Pancreas (tissue), 10 donors: ENCODE measurements at places on chromosomes 4 and X. TPM values are rescaled to one million over a fixed set of nuclear protein-coding genes. Genes with fewer than 3 reads are reported as not detected.
A peak's percentile ranks its signal among the peaks of the same experiment; 100 is the strongest.

IL3RA gene
- polyA plus RNA-seq: 7.6 TPM

MAGEB17 gene
- 0.66 TPM for polyA plus RNA-seq

CCSER1 gene
- polyA plus RNA-seq: 0.99 TPM

SYNPO2 gene
- polyA plus RNA-seq: 5.3 TPM

GRK4 gene
- 9.7 TPM for polyA plus RNA-seq

MYOZ2 gene
- 0.16 TPM for polyA plus RNA-seq

PRRG3 gene
- polyA plus RNA-seq: 0.08 TPM

XAGE1A gene
- not detected for polyA plus RNA-seq

ARR3 gene
- not detected for polyA plus RNA-seq

CABS1 gene
- polyA plus RNA-seq: not detected

- H3K4me3 ChIP-seq: no peak overlapping the region
- no peak for DNase-seq
- H3K4me1 ChIP-seq: peaks cover 4% of the 10 kb centered on the region
- no peaks in the 10 kb centered on the region for H3K36me3 ChIP-seq
- no peaks in the 10 kb centered on the region for H3K27me3 ChIP-seq
- H3K27ac ChIP-seq: no peak overlapping the region
Observed at GRCh38 chr4:158122501-158122900, 50.3 kb downstream of the GASK1B start.

- no peaks in the 10 kb centered on the region for H3K36me3 ChIP-seq
- no peak for DNase-seq
- no peaks in the 10 kb centered on the region for H3K27me3 ChIP-seq
Observed at GRCh38 chr4:139942241-139942640, 211.7 kb downstream of the MAML3 start.

GRCh38 chr4:121950680-121951520, 960 bp downstream of the TRPC3 start:
- peaks cover 9% of the 10 kb centered on the region for H3K4me1 ChIP-seq
- no peaks in the 10 kb centered on the region for H3K27me3 ChIP-seq
- no peaks in the 10 kb centered on the region for H3K36me3 ChIP-seq

GRCh38 chr4:116665716-116666115, 419.7 kb downstream of the TRAM1L1 start:
- H3K4me1 ChIP-seq: no peaks in the 10 kb centered on the region
- no peaks in the 10 kb centered on the region for H3K27me3 ChIP-seq
- DNase-seq: no peak

DNA sequence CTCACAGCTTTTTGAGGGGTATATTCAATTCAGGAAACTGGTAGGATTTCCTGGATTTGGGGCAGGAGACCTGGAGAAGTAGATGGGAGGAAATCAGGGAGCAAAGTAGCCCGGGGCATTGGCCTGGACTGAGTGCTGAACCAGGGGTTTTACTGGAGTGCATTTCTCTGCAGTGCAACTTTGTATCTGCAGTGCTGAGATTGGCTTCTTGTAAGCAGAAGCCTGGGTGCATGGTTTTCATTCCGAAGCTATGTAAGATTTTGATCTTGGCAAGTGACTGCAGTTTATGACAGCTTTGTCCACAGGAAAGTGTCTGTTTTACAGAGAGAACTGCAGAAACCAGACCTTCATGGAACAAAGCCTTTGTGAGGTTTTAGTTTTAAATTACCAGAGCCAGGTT, 158.3 kb downstream of the SPCS3 start:
- H3K27ac ChIP-seq: no peak overlapping the region
- no peaks in the 10 kb centered on the region for H3K36me3 ChIP-seq
- no peaks in the 10 kb centered on the region for H3K27me3 ChIP-seq
- no peak for DNase-seq
- H3K4me3 ChIP-seq: no peak overlapping the region

DNA sequence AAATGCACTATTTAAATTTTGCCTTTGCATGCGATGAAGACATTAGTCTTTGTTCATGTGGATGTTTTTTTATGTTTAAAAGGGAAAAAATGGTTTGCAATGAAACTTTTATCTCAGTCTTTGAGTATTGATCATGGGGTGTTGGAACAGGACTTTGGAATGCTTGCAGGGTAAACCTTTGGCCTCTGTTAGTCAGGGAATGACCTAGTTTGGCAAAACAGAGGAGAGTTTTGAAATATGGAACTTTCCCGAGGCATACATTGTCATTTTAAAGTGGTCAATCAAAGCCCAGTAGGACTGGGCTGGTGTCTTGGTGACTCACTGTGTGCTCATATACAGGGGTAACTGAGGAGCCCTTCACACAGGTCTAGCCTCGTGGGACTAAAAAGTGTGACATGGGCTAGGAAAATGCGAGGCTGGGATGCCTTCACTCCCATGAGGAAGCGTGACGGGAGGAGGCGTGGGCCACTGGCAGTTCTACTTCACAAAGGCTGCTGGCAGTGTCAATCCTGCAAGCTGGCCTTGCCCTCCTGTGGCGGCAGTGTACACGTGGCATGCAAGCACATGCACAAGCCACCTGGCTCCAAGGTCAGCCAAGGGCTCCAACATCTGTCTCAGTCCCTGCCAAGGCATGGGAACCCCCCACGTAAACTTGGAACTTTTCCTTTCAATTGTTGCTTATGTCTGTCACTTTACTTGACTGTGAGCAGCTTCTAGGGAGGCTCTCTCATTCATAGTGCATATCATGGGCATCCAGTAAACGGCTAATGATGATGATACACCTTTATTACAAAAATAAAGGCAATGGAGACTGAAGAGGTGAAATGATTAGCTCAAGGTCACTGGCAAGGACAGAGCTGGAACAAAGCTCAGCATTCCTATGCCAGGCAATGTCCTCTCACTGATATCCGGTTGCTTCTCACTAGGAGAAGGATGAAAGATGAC, 5.2 kb upstream of the F11 start:
- H3K36me3 ChIP-seq: no peaks in the 10 kb centered on the region
- H3K4me3 ChIP-seq: no peak overlapping the region
- H3K4me1 ChIP-seq: peaks cover 35% of the 10 kb centered on the region
- H3K27me3 ChIP-seq: no peaks in the 10 kb centered on the region
- H3K27ac ChIP-seq: peak overlapping the region; percentile 81

DNA sequence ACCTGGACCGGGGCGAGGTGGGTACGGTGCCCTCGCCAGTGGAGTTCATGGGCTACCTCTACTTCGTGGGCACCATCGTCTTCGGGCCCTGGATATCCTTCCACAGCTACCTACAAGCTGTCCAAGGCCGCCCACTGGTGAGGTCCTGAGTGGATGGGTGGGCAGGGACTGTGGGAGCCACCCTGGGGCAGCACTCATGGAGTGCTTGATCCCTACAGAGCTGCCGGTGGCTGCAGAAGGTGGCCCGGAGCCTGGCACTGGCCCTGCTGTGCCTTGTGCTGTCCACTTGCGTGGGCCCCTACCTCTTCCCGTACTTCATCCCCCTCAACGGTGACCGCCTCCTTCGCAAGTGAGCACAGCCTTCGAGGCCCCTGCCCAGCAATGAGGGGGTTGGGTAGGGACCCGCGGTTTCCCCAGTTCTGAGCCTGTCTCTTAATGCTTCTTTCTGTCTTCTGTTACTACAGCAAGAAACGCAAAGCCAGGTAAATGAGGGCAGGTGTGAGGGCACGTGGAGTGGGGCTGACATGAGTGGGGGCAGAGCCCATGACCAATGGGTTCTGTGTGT, 3.7 kb downstream of the PORCN start:
- H3K27ac ChIP-seq: no peak overlapping the region
- no peak overlapping the region for H3K4me3 ChIP-seq
- DNase-seq: no peak
- H3K4me1 ChIP-seq: no peaks in the 10 kb centered on the region

DNA sequence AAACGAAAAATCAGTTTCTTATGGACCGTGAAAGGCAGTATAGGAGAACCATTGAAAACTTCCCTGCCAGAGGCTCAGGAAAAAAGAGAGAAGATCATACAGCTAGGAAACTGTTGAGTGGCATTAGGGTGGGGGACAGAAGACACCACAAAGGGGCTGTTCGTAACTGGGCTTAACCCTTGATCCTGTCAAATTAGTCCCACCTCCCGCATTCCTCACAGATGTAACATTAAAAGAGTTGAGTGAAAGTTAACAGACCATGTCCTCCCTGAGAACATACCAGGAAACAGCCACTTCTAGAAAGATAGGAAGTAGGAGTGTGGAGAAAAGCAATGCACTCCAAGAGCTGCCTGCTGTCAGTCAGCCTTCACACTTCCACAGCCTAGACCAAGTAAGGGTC, 8.7 kb downstream of the SHROOM4 start:
- no peak overlapping the region for H3K27ac ChIP-seq
- H3K4me1 ChIP-seq: no peaks in the 10 kb centered on the region
- H3K4me3 ChIP-seq: no peak overlapping the region

GRCh38 chr4:63505714-63506460, 903.4 kb downstream of the TECRL start:
- no peak overlapping the region for H3K27ac ChIP-seq
- H3K4me3 ChIP-seq: no peak overlapping the region
- H3K4me1 ChIP-seq: no peaks in the 10 kb centered on the region
- H3K36me3 ChIP-seq: no peaks in the 10 kb centered on the region
- DNase-seq: peak; percentile 6

GRCh38 chr4:183816882-183817509, 88.1 kb upstream of the STOX2 start:
- H3K27ac ChIP-seq: no peak overlapping the region
- H3K27me3 ChIP-seq: no peaks in the 10 kb centered on the region
- no peak overlapping the region for H3K4me3 ChIP-seq

- DNase-seq: no peak
- no peaks in the 10 kb centered on the region for H3K36me3 ChIP-seq
Observed at GRCh38 chr4:152727784-152728183, 48.0 kb upstream of the TMEM154 start.

DNA sequence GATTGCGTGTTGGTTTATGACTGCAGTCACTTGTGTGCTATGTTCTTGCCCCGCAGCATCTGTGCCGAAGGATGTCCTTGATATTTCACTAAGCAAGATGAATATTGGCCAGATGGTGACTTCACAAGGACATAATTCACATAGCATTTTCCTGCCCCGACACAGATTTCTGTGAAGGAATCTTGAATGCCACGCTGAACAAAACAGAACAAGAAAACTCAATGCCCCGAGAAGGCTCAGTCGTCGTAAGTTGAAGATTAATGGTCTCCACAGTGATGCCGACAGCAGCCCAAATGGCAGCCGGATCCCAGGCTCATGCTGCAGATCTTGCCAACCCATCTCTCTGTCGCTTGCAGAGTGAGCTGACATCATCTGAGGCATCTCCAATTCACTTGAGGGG, 145.9 kb downstream of the CPEB2 start:
- peaks cover 3% of the 10 kb centered on the region for H3K4me1 ChIP-seq
- no peak for DNase-seq

- no peaks in the 10 kb centered on the region for H3K36me3 ChIP-seq
- H3K4me3 ChIP-seq: peak overlapping the region; percentile 10
- H3K27ac ChIP-seq: peak overlapping the region; percentile 12
- H3K27me3 ChIP-seq: peaks cover 31% of the 10 kb centered on the region
Observed at GRCh38 chr4:54228056-54228527, 1.0 kb upstream of the PDGFRA start.

- no peak for DNase-seq
- H3K27ac ChIP-seq: no peak overlapping the region
- no peak overlapping the region for H3K4me3 ChIP-seq
- no peaks in the 10 kb centered on the region for H3K36me3 ChIP-seq
Observed at GRCh38 chr4:80138551-80139538, 58.5 kb upstream of the PRDM8 start.

DNA sequence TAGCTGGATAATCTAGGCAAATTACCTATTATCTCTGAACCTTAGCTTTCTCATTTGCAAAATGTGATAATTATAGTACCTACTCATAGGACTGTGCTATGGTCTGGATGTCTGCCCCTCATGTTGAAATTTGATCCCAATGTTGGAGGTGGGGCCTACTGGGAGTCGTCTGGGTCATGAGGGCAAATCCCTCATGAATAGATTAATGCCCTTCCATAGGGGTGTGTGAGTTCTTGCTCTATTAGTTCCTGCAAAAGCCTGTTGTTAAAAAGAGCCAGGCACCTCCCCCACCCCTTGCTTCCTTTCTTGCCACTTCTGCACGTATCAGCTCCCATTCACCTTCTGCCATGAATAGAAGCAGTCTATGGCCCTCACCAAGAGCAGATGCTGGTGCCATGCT, 73.9 kb downstream of the SERTM2 start:
- H3K4me3 ChIP-seq: no peak overlapping the region
- no peak for DNase-seq
- no peaks in the 10 kb centered on the region for H3K27me3 ChIP-seq
- no peaks in the 10 kb centered on the region for H3K4me1 ChIP-seq
- no peaks in the 10 kb centered on the region for H3K36me3 ChIP-seq
- no peak overlapping the region for H3K27ac ChIP-seq

DNA sequence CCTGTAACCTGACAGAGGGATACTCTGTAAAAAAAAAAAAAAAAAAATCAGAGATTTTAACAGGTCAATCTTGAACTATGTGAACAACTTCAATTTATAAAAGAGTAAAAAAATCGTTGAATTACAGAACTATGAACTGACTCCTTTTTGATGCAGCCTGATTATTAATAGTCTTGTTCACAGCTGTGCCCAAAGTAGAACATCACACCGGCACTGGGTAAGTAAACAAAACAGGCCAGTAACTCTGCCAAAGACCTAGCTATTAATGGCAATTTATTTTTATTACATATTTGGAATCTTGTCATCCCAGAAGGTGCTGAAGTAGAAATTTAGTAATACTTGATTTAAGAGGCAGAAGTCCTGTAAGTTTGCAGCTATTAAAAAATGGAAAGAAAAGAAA, 31.4 kb downstream of the CPE start:
- no peak overlapping the region for H3K27ac ChIP-seq
- H3K36me3 ChIP-seq: no peaks in the 10 kb centered on the region
- no peaks in the 10 kb centered on the region for H3K4me1 ChIP-seq
- DNase-seq: no peak
- H3K27me3 ChIP-seq: no peaks in the 10 kb centered on the region
- H3K4me3 ChIP-seq: no peak overlapping the region

DNA sequence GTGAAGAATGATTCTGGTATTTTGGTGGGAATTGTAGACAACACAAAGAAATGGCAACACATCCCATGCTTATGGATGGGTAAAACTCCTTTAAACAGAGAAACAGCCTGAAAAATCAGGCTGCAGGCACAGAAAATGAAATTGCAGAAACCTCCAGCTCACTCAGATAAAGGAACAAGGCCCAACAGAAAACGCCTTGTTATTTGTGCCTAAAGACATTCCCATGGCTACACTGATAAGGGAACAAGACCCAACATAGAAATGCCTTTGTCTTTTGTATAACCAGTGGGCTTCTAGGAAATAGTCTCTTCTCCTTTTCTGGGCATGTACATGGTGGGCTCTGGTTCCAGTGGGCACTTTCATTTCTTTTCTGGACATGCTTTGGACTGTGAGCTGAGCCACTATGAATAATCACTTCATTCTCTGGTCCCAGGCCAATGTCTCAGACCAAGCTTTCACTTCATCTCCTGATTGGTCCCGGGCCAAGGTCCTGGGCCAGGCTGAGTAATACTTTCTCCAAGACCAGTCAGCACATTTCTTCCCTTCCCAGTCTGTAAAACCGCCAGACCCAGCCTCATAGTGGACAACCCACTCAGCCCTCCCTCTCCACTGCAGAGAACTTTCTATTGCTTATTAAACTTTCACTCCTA, 160.5 kb downstream of the TBX22 start:
- H3K4me3 ChIP-seq: no peak overlapping the region
- H3K27me3 ChIP-seq: no peaks in the 10 kb centered on the region
- H3K27ac ChIP-seq: no peak overlapping the region
- DNase-seq: peak; percentile 18
- H3K36me3 ChIP-seq: no peaks in the 10 kb centered on the region
